ENCODE measurements at places on chromosomes 5 and 9. TPM values are rescaled to one million over a fixed set of nuclear protein-coding genes. Genes with fewer than 3 reads are reported as not detected.

DNA sequence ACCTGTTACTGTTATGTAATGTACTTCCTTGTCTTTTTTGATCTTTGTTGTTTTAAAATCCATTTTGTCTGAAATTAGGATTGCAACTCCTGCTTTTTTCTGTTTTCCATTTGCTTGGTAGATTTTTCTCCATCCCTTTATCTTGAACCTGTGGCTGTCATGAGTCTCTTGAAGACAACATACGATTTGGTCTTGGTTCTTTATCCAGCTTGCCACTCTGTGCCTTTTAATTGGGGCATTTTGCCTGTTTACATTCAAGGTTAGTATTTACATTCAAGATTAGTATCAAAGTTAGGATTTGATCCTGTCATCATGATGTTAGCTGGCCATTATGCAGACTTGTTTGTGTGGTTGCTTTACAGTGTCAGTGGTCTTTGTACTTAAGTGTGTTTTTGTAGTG, 156.8 kb downstream of the GDNF start:
- no peak overlapping the region for H3K4me3 ChIP-seq
- no peak overlapping the region for H3K27ac ChIP-seq
- ATAC-seq, result no peak
- no peaks in the 10 kb centered on the region for H3K36me3 ChIP-seq

- no peaks in the 10 kb centered on the region for H3K36me3 ChIP-seq
- ATAC-seq, result no peak
- no peak overlapping the region for H3K27ac ChIP-seq
- no peaks in the 10 kb centered on the region for H3K27me3 ChIP-seq
- no peaks in the 10 kb centered on the region for H3K4me1 ChIP-seq
- no peak overlapping the region for H3K4me3 ChIP-seq
These were observed 13.6 kb downstream of the PTPDC1 start for GRCh38 chr9:94097788-94098414.

GRCh38 chr9:130268521-130269211, 3.1 kb downstream of the HMCN2 start:
- H3K4me3 ChIP-seq, result no peak overlapping the region
- peak; percentile 27 for ATAC-seq
- H3K27ac ChIP-seq, result peak overlapping the region; percentile 84
- H3K27me3 ChIP-seq, result peaks cover 8% of the 10 kb centered on the region

- no peaks in the 10 kb centered on the region for H3K36me3 ChIP-seq
- H3K4me3 ChIP-seq, result peak overlapping the region; percentile 39
- H3K4me1 ChIP-seq, result no peaks in the 10 kb centered on the region
- ATAC-seq, result no peak
- H3K27ac ChIP-seq, result no peak overlapping the region
- H3K27me3 ChIP-seq, result peaks cover 34% of the 10 kb centered on the region
These were observed 315 bp upstream of the GPR150 start for GRCh38 chr5:95619514-95620029.

DNA sequence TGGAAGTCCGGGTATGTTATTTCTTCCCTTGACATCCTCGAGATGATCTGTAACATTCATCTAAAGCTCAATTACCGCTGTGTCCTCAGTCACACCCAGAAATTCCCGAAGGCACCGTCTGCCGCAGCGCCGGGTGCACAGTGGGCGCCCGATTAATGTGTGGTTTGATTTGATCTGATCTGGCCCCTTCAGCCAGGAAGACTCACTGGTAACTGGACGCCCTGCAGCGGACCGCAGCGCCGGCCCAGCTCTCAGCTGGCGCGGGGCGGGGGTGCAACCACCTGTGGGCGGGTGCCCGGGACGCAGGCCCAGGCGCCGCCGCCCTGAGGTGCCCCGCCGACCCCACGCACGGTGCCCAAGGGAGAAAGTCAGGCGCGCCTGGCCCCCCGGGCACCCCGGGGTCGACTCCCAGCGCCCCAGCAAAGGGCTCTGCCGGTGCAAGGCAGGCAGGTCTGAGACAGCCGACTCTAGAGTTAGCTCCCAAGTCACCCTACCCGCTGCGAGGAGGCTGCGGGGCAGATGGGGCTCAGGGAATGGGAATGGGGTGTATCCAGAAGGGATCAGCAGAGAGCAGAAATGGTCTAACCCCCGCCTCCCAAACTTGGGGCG, 1.7 kb downstream of the EPB41L4B start:
- ATAC-seq, result no peak
- peak overlapping the region; percentile 56 for H3K4me3 ChIP-seq
- no peaks in the 10 kb centered on the region for H3K36me3 ChIP-seq
- H3K27ac ChIP-seq, result no peak overlapping the region
- peaks cover 56% of the 10 kb centered on the region for H3K27me3 ChIP-seq

- ATAC-seq, result no peak
- peaks cover 23% of the 10 kb centered on the region for H3K4me1 ChIP-seq
These were observed 2.5 kb upstream of the SLC25A48 start for GRCh38 chr5:135831851-135832555.

DNA sequence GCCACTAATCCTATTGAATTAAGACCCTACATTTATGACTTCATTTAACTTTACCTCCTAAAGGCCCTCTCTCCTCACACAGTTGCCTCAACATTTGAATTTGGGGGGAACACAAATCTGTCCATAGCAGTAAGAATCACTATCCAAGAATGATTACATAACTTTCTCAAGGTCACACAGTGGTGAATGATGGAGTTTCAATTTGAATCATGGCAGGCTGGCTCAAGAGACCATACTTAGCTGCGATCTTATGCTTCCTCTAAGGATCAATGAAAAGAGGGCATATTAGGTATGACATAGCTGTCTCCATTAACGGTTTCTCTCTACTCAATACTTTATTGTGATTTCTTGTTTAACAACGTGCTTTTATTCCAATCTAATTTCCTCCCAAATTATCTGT, 44.1 kb upstream of the PDE4D start:
- no peaks in the 10 kb centered on the region for H3K27me3 ChIP-seq
- no peak for ATAC-seq

GRCh38 chr5:1636981-1637638, 113.3 kb upstream of the LPCAT1 start:
- no peak overlapping the region for H3K27ac ChIP-seq
- no peak overlapping the region for H3K4me3 ChIP-seq
- no peaks in the 10 kb centered on the region for H3K4me1 ChIP-seq
- H3K36me3 ChIP-seq, result no peaks in the 10 kb centered on the region

- H3K27me3 ChIP-seq, result no peaks in the 10 kb centered on the region
- ATAC-seq, result no peak
- no peak overlapping the region for H3K4me3 ChIP-seq
- no peak overlapping the region for H3K27ac ChIP-seq
These were observed 72.6 kb downstream of the MVB12B start for GRCh38 chr9:126399251-126399650.

DNA sequence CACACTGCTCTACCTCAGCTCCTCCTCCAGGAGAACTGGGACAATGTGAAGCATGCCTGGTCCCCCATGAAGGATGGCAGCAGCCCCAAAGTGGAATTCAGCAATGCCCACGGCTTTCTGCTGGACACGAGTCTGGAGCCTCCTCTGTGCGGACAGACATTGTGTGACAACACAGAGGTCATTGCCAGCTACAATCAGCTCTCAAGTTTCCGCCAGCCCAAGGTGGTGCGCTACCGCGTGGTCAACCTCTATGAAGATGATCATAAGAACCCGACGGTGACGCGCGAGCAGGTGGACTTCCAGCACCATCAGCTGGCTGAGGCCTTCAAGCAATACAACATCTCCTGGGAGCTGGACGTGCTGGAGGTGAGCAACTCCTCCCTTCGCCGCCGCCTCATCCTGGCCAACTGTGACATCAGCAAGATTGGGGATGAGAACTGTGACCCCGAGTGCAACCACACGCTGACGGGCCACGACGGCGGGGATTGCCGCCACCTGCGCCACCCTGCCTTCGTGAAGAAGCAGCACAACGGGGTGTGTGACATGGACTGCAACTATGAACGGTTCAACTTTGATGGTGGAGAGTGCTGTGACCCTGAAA, 34.1 kb downstream of the PAPPA start:
- H3K27me3 ChIP-seq, result peaks cover 12% of the 10 kb centered on the region
- no peaks in the 10 kb centered on the region for H3K36me3 ChIP-seq
- no peak overlapping the region for H3K27ac ChIP-seq
- H3K4me3 ChIP-seq, result no peak overlapping the region
- ATAC-seq, result no peak
- H3K4me1 ChIP-seq, result no peaks in the 10 kb centered on the region

GRCh38 chr9:69805962-69806515, 14.6 kb upstream of the CFAP95 start:
- no peaks in the 10 kb centered on the region for H3K36me3 ChIP-seq
- ATAC-seq, result peak; percentile 65
- H3K4me1 ChIP-seq, result no peaks in the 10 kb centered on the region
- H3K27ac ChIP-seq, result peak overlapping the region; percentile 44
- H3K27me3 ChIP-seq, result no peaks in the 10 kb centered on the region
- no peak overlapping the region for H3K4me3 ChIP-seq

- H3K27me3 ChIP-seq, result no peaks in the 10 kb centered on the region
- H3K27ac ChIP-seq, result no peak overlapping the region
- H3K4me3 ChIP-seq, result no peak overlapping the region
- H3K36me3 ChIP-seq, result no peaks in the 10 kb centered on the region
- no peaks in the 10 kb centered on the region for H3K4me1 ChIP-seq
These were observed 243.6 kb downstream of the PBX3 start for GRCh38 chr9:125990793-125991220.

GRCh38 chr5:113147101-113147508, 170.5 kb downstream of the DCP2 start:
- ATAC-seq, result no peak
- no peak overlapping the region for H3K4me3 ChIP-seq
- H3K36me3 ChIP-seq, result no peaks in the 10 kb centered on the region
- no peak overlapping the region for H3K27ac ChIP-seq
- H3K4me1 ChIP-seq, result no peaks in the 10 kb centered on the region

GRCh38 chr5:157859227-157859575, 256 bp upstream of the CLINT1 start:
- peak; percentile 2 for ATAC-seq
- no peak overlapping the region for H3K27ac ChIP-seq
- H3K36me3 ChIP-seq, result no peaks in the 10 kb centered on the region
- H3K4me3 ChIP-seq, result peak overlapping the region; percentile 99

GRCh38 chr5:104539618-104540350, 977.2 kb upstream of the NUDT12 start:
- no peak overlapping the region for H3K27ac ChIP-seq
- no peak overlapping the region for H3K4me3 ChIP-seq
- H3K4me1 ChIP-seq, result peaks cover 8% of the 10 kb centered on the region
- no peak for ATAC-seq

DNA sequence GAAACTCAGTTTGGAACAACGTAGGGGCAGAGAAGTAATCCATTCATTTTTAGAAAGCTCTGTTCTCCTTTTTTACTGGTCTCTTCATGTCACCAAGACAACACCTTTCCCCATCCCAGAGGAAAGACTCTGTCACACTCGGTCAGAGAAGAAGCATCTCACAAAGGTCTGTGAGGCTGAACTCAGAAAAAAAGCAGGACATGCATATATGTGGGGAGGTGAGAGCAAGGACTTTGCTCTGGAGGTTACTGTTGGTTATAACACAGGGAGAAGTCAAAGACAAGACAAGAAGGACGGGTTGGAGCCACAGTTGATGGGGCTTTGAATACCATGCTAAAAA, 19.2 kb upstream of the MTMR12 start:
- no peaks in the 10 kb centered on the region for H3K27me3 ChIP-seq
- no peak overlapping the region for H3K4me3 ChIP-seq
- H3K4me1 ChIP-seq, result no peaks in the 10 kb centered on the region

DNA sequence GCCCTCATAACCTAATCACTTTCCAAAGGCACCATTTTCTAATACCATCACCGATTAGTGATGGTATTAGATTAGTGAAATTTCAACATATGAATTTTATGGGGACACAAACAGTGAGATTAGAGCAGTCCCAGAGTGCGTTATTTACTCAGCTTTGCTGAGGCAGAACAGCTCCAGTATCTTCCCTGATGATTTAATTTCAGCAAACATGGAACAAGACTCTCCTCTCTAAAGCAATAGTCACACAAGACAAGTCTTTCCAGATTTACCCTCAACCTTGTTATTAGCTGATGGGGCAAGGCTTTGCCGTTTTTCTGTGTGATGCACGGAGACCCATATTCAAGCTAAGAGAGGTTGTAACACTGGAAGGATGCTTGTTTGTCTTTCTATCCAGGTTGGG, 333.4 kb downstream of the FBXL7 start:
- H3K27me3 ChIP-seq, result no peaks in the 10 kb centered on the region
- H3K36me3 ChIP-seq, result no peaks in the 10 kb centered on the region
- no peak overlapping the region for H3K27ac ChIP-seq
- no peak for ATAC-seq

- H3K27me3 ChIP-seq, result no peaks in the 10 kb centered on the region
- ATAC-seq, result no peak
- peaks cover 8% of the 10 kb centered on the region for H3K4me1 ChIP-seq
- H3K36me3 ChIP-seq, result peaks cover 8% of the 10 kb centered on the region
- no peak overlapping the region for H3K4me3 ChIP-seq
These were observed 6.8 kb downstream of the ABCA1 start for GRCh38 chr9:104921067-104921741.

- H3K27me3 ChIP-seq, result no peaks in the 10 kb centered on the region
- H3K4me1 ChIP-seq, result no peaks in the 10 kb centered on the region
- no peak overlapping the region for H3K27ac ChIP-seq
- H3K4me3 ChIP-seq, result no peak overlapping the region
- no peaks in the 10 kb centered on the region for H3K36me3 ChIP-seq
These were observed 44.2 kb downstream of the KIAA1958 start for GRCh38 chr9:112530751-112531205.

DNA sequence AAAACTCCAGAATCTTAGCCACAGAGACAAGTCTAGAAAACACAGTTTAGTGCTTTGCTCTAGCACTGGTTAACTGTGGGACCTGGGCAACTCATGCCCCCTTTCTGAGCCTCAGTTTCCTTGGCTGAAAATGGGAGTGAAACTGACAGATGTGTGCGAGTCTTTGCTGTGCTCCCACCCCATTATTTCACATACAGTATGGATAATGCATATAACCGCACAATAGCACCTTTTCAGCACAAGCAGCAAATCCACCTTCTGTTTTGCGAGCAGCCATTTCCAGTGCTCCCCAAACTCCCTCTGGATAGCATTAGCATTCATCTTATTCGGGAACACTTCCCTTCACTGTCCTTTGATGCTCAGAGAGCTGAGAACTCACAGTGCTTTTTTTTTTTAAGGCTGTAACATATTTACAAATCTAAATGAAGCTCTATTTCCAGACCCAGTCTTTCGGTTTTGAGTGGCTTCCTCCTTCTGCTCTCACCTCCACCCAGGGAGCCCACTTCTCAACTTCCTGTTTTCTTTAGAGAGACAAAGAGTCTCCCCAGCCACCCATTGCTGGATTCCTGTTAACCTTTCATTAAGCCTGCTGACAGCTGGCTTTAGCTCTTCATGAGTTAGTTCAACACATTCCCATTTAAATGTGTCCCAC, 49.2 kb downstream of the TIMD4 start:
- ATAC-seq, result no peak
- no peak overlapping the region for H3K4me3 ChIP-seq
- no peaks in the 10 kb centered on the region for H3K4me1 ChIP-seq

- H3K36me3 ChIP-seq, result peaks cover 26% of the 10 kb centered on the region
- ATAC-seq, result no peak
- no peaks in the 10 kb centered on the region for H3K27me3 ChIP-seq
- H3K4me3 ChIP-seq, result peak overlapping the region; percentile 90
These were observed 1.8 kb downstream of the ZFAND5 start for GRCh38 chr9:72363236-72363635.

PPP3R2 gene
- total RNA-seq, result not detected

ACTBL2 gene
- total RNA-seq, result 0.13 TPM

SECISBP2 gene
- total RNA-seq, result 23.3 TPM

SOX30 gene
- not detected for total RNA-seq

CCDC152 gene
- 0.92 TPM for total RNA-seq

SMIM32 gene
- not detected for total RNA-seq

MYMK gene
- total RNA-seq, result not detected

CDH9 gene
- total RNA-seq, result not detected

SRD5A1 gene
- 2.2 TPM for total RNA-seq

ENTPD2 gene
- total RNA-seq, result not detected

RELL2 gene
- total RNA-seq, result 2.5 TPM

ADCY2 gene
- 6.6 TPM for total RNA-seq

SLC25A48 gene
- not detected for total RNA-seq

All from gastroesophageal sphincter (tissue), 4 donors.